ENCODE measurements at places on chromosomes 11 and 22.
A peak's percentile ranks its signal among the peaks of the same experiment; 100 is the strongest.

GRCh38 chr11:76380159-76380976 is 564 bp downstream of the THAP12 start:
- DNase-seq, result no peak

GRCh38 chr22:40250608-40251007 is 72.9 kb downstream of the TNRC6B start:
- no peak for DNase-seq

DNA sequence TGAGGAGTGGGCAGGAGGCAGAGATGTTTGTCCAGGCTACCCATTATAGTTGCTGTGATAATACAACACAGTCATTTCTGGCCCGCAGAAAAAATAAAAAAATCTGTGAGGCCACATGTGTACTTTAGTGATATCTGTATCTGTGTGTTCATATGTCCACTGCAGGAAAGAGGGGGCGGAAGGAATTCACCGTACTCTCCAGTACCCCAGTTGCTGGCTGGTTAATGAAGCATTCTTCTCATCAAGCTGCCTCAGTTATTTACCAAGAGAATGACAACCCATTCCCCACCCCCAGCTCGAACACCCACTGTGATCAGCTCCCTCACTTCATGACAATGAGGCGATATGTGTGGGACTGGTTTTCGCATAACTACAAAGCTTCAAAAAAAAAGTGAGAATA is 309.3 kb downstream of the SOX6 start:
- no peak for DNase-seq

- peak; percentile 16 for DNase-seq
Observed at GRCh38 chr11:79087238-79087960, 353.4 kb downstream of the TENM4 start.

DNA sequence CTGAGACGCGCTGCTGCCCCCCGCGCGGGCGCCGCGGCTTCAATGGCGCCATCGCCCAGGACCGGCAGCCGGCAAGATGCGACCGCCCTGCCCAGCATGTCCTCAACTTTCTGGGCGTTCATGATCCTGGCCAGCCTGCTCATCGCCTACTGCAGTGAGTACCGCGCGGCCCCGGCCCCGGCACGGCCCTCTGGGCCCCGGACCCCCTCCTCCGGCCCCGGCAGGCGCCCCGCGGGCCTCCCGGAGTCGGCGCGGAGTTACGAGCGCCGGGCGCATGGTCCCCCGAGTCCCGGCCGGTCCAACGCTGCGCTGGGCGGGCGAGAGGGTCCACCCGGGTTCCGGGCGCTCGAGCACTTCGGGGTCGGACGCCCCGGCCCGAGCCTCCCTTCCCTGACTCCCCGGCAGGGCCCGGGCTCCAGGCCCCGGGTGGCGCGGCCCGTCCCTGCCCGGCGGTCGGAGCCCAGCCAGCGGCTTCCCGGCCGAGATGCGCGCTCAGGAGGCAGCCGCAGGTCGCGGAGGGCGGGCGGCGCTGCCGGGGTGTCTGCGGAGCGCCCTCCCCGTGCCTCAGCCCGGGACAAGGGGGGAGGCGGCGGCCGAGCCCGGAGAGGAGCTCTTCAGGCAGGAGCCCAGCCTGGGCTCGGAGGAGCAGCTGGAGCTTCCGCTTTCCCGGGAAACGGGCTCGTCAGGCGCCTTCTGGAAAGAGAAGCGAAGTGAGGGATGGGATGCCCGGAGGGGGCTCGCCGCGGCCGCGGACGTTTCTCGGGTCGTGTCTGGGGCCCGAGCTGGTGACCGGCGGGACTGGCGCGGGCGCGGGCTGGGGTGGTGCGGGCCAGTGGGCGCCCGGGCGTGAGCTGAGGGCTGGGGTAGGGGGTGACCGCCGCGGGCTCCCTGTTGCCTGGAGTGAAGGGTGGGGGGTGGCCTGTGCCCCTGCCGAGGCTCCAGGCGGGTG is 1337.8 kb downstream of the BRD1 start:
- DNase-seq, result no peak

GRCh38 chr11:36777311-36777710 is 179.3 kb upstream of the RAG2 start:
- no peak for DNase-seq

- DNase-seq, result no peak
Observed at GRCh38 chr11:2750682-2751522, 51.1 kb upstream of the KCNQ1OT1 start.

- no peak for DNase-seq
Observed at GRCh38 chr22:35886309-35886708, 142.3 kb downstream of the RBFOX2 start.

- DNase-seq, result peak; percentile 68
Observed at GRCh38 chr11:65903068-65903481, 2.9 kb upstream of the FOSL1 start.

DNA sequence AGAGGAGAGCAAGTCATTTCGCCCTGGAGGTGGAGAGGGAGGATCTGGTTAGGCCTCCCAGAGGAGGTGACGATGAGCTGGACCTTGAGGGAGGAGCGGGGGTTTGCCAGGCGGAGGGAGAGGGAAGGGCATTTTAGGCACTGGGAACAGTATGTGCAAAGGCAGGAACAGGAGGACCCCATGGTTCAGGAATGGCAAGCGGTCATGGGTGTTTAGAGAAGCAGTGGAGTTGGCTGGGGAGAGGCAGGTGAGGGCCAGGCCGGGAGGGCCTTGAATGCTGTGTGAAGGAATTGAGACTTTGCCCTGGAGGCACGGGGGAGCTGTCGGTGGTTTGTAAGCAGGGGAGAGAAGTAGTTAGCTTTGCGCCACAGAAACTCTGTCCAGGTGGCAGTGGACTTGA is 10.3 kb downstream of the PRDM11 start:
- no peak for DNase-seq

GRCh38 chr11:120203626-120204025 is 7.2 kb upstream of the OAF start:
- DNase-seq, result peak; percentile 56

DNA sequence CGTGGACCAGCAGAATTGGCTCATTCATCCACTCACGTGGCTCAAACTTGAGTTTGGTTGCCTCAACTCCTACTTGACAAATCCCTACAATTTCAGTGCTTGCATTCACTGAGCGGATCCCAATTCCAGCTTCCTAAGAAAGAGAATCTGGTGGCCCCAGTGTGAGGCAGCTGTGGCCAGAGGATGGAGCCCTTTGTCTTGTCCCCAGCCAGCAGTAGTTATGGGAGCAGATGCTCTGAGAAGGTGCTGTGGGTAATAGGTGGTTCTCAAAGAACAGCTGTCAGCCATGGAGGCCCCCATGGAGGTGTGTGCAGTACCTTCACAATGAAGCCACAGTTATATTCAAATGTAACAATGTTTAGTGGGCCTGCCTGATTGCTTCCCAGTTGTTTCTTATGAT is 39.3 kb downstream of the KREMEN1 start:
- no peak for DNase-seq

DNA sequence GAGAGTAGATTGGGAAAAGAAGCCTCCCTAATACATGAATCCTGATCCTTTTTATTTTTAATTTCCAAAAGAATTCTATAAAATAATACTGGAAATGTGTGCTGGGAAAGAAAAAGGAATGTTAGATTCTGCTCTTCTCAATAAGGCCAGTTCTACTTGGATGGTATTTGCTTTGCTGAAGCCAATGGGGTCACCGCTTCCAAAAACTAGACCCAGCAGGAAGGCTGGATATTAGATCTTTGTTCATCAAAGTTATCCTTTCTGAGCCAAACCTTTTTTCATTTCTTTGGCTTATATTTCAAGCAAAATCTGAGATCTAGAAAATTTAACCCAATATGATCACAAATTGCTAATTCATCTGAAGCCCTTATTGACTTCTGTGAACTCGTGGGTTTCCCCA is 41.4 kb downstream of the SCUBE2 start:
- DNase-seq, result no peak

GRCh38 chr11:34446386-34446785 is 7.7 kb downstream of the CAT start:
- DNase-seq, result no peak

DNA sequence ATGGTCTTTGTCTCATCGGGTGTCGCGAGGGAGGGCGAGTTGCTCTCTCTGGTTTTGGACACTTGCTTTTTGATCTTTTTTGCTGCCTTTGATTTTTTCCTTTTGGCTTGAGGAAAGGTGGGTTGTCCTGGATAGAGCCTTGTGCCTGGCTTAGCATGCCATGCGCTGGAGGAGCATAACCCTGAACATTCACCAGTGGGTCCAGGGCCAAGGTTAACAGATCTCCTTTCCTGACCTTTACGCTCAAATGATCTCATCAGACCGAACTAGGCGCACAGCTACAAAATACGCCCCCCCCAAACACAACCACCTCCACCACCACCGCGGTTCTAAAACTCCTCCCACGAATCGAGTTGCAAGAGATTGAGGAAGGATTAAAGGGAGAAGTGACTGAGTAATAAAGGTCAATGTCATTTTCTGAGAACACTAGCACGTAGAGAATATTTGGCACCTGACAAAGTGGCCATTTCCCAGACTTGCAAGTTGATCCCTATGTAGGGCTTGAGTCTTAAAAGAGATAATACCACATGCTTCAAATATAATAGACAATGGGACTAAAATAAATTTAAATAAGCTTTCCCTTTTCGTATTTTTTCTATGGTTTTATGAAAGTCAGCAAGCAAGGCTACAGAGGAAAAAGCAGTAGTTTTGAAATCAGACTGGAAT is 48.7 kb upstream of the CADM1 start:
- no peak for DNase-seq

GRCh38 chr11:122105044-122105758 is 10.8 kb downstream of the BLID start:
- no peak for DNase-seq

Measured in trophoblast cell (in vitro differentiated cells and primary cell).